Heart right ventricle (tissue), 16 donors: ENCODE measurements at places on chromosomes 7 and 10. TPM values are rescaled to one million over a fixed set of nuclear protein-coding genes. Genes with fewer than 3 reads are reported as not detected.

DNA sequence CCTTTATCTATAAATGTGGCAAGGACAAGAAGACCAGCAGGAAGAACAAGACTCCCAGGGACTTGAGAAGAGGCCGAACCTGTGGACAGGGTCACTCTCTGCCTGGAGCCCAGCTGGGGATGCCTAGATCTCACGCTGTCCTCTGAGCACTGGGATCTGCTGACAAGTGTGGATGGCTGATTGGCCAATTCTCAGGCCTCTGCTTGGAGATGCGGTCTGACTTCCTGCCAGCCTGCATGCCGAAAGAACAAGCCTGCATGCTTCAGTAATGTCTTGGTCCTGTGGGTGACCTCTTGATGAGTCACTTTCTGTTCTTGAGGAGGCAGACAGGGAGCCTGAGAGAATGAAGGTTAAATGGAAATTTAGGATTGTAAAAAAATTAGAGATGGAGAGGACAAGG, 84.7 kb downstream of the TMEM178B start:
- DNase-seq: no peak

DNA sequence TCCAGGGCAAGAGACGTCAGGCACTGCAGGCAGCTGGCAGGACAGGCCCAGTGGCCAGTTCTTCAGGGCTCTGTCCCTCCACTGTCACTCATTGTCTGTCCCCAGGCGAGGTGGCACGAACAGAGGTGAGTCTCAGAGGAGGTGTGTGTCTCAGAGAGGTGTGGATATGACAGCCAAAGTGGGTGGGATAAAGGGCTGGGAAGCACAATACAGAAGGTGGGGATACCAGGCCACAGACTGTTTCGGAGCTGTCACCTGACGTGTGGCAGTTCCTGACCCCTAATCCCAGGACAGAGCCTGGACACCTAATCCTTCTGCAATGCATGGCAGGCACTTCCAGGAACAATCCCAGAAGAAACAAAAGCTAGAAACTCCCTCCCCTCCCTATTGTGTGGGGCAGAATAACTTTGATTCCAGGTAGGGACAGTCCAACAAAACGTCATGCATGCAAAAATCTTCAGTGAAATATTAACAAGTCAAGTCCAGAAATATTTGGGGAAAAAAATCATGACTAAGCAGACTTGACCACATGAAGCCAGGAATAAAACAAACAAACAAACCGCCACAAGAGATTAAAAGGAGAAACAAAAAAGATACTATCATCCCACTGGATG, 11.6 kb downstream of the KLRG2 start:
- DNase-seq: no peak

MPP7 gene
- total RNA-seq: 17.0 TPM

DNA sequence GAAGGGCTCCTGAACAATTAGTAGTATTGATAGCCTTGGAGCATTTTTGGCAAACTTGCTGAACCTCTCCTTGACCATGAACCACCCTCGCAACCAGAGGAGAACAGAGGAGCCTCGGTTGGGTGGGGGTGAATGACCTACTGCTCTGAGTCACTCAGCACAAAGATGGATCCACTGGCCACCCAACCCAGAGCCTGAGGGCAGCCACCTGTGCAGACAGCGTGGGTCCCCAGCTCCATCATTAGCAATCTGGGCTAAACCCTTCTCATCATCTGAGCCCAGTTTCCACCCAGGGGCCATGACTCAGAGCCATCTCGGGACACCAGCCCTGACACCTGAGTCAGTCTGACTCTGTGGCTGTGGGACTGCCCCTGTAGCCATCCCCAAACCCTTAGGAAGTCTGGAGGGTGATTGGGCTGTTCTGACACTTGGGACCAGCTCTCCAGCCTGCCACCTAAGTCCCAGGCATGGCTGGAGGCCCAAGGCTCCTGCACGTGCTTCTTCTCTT, 171.8 kb upstream of the GPR26 start:
- no peak for DNase-seq

DNA sequence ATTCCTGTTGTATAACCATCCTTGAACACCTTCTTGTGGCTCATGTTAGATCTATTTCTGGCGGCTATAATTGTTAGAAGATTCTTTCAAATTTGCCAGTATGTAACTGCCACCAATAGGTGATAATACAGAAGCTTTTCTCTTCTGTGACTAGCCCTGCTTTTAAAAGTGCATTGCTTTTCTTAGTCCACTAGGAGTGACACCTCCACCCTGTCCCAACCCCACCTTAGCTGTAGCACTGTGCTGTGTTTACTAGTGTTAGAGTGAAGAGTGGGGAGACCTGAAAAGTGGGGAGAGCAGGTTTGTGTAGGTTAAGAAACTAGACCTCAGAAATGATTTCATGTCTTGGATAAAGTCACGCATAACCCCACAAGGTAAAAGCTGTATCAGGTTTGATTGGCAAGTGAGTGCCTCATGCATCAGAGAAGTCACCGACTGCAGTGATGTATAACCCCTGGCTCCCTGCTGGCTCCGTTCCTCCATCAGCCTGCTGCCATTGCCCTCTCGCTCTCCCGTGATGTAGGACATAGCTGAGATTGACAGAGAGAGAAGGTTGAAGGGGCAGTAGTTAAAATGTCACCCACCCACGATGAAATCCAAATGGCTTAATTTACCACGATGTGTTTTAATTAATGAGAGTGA, 12.5 kb downstream of the NPVF start:
- DNase-seq: no peak

DNA sequence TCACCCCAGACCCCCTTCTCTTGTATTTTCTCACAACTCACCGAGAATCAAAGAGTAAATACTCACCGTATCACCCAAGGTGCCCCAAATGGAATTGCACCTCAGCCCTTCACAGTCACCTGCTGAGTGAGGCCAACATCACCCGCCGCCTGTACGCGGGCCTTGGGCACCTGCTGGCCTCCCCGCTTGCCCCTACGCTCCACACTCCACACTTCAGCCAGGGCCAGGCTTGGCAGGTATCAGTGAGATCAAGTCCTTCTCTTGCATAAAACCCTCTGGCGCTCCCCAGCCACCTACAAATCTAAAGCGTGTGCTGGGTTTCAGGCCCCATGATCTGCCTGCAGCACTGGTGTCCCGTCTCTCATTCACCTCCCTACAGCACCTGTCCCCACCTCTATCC, 300.6 kb downstream of the GFRA1 start:
- no peak for DNase-seq

PNLIPRP3 gene
- total RNA-seq: not detected

- no peak for DNase-seq
Measured at GRCh38 chr7:43727494-43727893, 1.8 kb downstream of the COA1 start.

DNA sequence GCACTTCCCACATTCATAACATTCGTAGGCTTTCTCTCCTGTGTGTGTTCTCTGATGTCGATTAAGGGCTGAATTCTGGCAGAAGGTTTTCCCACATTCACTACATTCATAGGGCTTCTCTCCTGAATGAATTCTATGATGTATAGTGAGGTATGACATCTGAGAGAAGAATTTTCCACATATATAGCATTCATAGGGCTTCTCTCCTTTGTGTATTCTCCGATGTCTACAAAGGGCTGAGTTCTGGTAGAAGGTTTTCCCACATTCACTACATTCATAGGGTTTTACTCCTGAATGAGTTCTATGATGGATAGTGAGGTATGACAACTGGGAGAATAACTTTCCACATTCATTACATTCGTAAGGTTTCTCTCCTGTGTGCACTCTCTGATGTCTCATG, 15.6 kb downstream of the ZNF12 start:
- no peak for DNase-seq

CYP2C19 gene
- not detected for total RNA-seq

SLIT1 gene
- total RNA-seq: 0.13 TPM

GRCh38 chr10:7457478-7458316, 46.9 kb upstream of the SFMBT2 start:
- DNase-seq: no peak

- DNase-seq: no peak
Measured at GRCh38 chr7:112350585-112350984, 99.7 kb upstream of the IFRD1 start.
